ENCODE measurements at places on chromosomes 5 and 9.

DNA sequence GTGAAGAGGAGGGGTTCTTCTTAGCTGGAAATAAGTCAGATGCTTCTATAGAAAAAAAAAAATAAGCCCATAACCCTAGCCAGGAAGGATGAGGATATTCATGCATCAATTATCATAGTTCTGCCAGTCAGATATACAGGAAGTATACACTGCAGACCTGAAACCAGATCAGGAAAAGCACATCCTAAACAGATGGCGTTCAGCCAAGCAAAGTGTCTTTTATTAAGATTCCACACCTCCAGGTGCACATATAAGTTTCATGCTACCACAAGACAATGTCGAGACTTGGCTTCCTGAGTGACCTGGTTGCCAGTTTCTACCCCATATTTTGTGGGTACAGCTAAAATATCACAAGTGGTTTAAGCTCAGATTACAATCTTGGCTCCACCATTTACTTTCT lies 108.3 kb downstream of the CETN3 start:
- DNase-seq: no peak

DNA sequence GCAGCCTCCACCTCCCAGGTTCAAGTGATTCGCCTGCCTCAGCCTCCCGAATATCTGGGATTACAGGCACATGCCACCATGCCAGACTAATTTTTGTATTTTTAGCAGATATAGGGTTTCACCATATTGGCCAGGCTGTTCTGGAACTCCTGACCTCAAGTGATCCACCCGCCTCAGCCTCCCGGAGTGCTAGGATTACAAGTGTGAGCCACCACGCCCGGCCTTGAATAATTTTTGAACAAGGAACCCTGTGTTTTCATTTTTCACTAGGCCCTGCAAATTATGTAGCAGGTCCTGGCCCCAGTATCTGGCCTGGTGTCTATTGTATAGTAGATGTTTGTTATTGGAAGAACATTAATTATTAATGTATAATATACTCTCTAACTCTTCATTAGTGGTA lies 140.7 kb downstream of the PIK3R1 start:
- DNase-seq: no peak

DNA sequence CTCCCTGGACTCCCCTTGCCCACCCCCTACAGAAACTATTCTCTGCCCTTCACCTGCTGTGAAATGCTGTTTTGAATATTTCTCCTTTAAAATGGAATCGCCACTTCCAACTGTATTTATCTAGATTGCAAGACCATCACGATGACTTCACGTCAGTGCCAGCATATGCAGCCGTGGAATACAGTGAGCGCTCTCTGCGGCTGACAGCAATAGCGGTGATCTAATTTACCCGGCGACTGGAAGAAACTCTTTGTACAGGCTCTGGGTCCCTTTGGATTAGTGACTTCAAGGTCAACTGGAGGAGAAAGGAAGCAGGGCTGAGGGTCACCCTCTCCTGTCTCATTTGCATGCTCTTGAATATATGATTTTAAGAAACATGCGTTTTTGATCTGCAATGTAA lies 192.0 kb downstream of the IRX1 start:
- no peak for DNase-seq

GRCh38 chr9:389159-389558 lies 174.5 kb downstream of the DOCK8 start:
- DNase-seq: no peak

- no peak for DNase-seq
These were observed 212.9 kb downstream of the C9orf50 start for GRCh38 chr9:129407905-129408452.

GRCh38 chr9:105114964-105115728 lies 129.3 kb upstream of the SLC44A1 start:
- DNase-seq: no peak

DNA sequence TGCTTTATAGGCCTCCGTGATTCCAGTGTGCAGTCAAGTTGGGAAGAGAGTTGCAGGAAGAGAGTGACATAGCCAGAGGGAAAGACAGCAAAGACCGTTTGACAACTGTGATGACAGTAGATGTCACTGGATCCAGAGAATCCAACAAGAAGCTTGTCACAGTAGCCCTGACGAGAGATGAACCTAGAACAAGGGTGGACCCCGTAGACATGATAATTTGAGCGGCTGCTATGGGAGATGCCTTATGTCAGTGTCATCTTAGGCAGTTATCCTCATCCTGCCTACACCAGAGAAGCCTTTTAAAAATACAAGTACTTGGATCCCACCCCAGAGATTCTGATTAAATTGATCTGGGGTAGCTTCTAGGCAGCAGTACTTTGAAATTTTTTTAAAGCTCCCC lies 125.4 kb downstream of the AOPEP start:
- no peak for DNase-seq

- peak; percentile 60 for DNase-seq
These were observed 81.7 kb downstream of the LHFPL2 start for GRCh38 chr5:78566747-78567425.

GRCh38 chr5:122056913-122057312 lies 21.1 kb downstream of the LOX start:
- DNase-seq: no peak

GRCh38 chr9:89639961-89640360 lies 35.1 kb downstream of the GADD45G start:
- no peak for DNase-seq

- no peak for DNase-seq
These were observed 19.2 kb downstream of the SLC27A6 start for GRCh38 chr5:128984480-128984879.

GRCh38 chr5:122492675-122493074 lies 180.6 kb downstream of the SNCAIP start:
- DNase-seq: peak; percentile 8
